Neural crest cell (in vitro differentiated cells): ENCODE measurements at places on chromosomes 12 and 14. TPM values are rescaled to one million over a fixed set of nuclear protein-coding genes. Genes with fewer than 3 reads are reported as not detected.
A peak's percentile ranks its signal among the peaks of the same experiment; 100 is the strongest.

GRCh38 chr12:124653169-124653931, 85.9 kb upstream of the NCOR2 start:
- H3K27ac ChIP-seq = no peak overlapping the region
- H3K4me3 ChIP-seq = no peak overlapping the region
- no peak for DNase-seq

- no peak overlapping the region for H3K27ac ChIP-seq
- H3K27me3 ChIP-seq = peaks cover 68% of the 10 kb centered on the region
- no peaks in the 10 kb centered on the region for H3K4me1 ChIP-seq
- no peak overlapping the region for H3K4me3 ChIP-seq
- no peaks in the 10 kb centered on the region for H3K36me3 ChIP-seq
These were observed 222.3 kb upstream of the NOS1 start for GRCh38 chr12:117583677-117584225.

DNA sequence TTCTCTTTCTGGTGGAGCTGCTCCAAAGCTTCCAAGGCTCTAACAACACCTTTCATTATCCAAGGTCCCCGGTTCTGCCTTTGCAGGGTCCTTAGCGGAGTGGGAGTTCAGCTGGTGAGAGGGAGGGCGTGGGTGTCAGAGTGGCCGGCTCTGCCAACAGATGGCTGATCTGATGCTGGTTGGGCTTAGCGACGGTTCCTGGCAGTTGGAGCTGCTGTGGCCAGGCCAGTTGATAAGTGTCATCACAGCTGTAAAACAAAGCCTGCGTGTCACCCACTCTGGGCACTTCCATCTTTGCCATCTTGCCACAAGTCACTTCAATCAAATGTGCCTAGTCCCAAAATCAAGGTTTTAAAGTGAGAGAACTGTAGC, 36.3 kb downstream of the RIN3 start:
- no peak overlapping the region for H3K4me3 ChIP-seq
- no peaks in the 10 kb centered on the region for H3K27me3 ChIP-seq
- DNase-seq = no peak
- peaks cover 7% of the 10 kb centered on the region for H3K4me1 ChIP-seq

- no peaks in the 10 kb centered on the region for H3K27me3 ChIP-seq
- no peak for DNase-seq
- no peaks in the 10 kb centered on the region for H3K36me3 ChIP-seq
- no peak overlapping the region for H3K4me3 ChIP-seq
- H3K4me1 ChIP-seq = peaks cover 6% of the 10 kb centered on the region
- H3K27ac ChIP-seq = no peak overlapping the region
These were observed 56.6 kb downstream of the DRAM1 start for GRCh38 chr12:101933866-101934514.

DNA sequence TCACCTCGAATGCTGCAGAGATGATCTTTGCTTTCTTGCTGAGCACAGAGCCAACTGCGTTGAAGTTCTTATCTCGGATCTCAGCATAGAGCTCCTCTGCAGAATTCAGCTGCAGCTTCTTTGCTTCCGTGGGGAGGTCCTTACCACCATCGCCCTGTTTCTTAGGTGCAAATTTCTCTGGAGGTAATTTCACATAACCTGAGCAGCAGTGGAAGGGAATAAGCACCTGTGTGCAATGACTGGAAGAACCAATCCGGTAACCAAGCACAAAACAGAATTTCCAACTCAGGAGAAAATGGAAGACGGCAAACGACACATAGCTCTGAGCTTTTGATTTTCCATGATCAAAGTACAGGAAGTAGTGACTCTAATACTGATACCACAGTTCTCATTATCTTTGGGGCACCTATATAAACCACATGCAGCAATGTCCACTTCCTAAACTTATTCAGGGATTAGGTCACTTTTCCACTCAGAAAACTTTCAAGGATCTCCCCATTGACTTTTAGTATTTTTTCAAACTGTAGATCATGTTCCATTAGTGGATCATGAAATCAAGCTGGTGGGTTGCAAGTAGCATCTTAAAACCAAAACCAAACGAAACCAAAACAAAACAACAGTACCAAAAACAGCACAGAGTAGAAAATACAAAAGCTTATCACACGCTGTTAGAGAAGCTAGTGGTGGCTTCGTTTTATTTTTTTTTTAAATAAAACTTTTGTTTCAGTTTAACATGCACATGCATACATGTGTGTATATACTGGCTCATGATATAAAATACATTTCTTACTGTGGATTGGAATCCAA, 18.9 kb upstream of the DIABLO start:
- no peak overlapping the region for H3K27ac ChIP-seq
- no peak for DNase-seq
- no peaks in the 10 kb centered on the region for H3K27me3 ChIP-seq
- H3K4me3 ChIP-seq = no peak overlapping the region
- H3K4me1 ChIP-seq = no peaks in the 10 kb centered on the region

DNA sequence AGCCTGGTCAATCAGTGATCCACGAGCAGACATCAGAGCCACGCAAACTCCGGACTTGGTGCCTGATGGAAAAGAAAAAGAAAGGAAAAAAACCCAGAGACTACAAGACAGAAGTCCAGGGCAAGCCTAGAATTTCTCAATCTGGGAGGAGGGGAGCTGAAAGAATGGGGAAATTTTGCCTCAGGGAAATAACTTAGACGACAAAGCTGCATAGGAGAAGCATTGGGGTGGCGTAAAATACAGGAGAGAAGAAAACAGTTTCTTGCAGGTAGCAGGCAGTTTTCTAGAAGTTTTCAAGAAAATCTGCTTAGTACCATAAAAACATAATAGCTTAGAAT, 2.6 kb upstream of the SLC11A2 start:
- no peaks in the 10 kb centered on the region for H3K36me3 ChIP-seq
- DNase-seq = no peak
- H3K27ac ChIP-seq = no peak overlapping the region
- peaks cover 55% of the 10 kb centered on the region for H3K4me1 ChIP-seq
- peak overlapping the region; percentile 65 for H3K4me3 ChIP-seq

DNA sequence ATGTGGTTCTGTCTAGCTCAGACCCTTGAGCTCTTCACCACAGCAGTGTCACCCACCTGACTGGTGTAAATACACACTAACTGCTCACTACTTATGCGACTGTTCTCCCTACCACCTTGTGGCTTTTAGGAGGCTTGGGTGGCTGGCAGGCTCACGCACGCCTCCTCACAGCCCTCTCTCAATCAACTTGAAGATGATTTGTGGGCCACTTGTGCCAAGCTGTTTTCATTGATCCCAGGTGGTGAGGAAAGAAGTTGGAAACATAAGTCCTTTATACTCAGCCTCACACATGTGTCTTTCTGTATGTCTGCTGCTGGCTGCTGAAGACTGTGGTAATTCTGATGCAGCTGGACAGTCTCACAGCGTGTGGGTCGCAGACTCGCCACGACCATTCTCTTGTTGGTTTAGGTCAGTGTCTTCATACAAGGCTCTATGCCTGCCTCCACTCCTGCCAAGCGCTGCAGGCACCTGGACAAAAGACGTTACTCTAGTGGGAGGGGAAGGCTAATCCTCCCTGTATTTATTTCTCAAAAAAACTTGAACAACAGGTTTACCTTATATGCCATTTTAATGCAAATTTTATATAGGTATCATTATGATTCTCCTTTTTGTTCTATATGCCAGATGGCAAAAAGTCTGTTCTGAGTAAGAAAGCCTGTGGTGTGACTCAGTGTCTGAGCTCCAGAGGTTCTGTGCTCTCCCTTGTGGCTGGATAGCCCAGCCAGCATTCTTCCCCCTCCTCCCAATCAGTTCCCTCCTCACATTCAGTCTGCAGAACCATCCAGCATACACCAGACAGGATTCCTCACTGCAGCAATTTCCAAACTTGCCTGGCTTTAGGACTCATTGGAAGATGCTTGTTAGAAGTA, 115.6 kb downstream of the DIP2B start:
- no peaks in the 10 kb centered on the region for H3K36me3 ChIP-seq
- H3K27me3 ChIP-seq = no peaks in the 10 kb centered on the region
- no peak for DNase-seq
- H3K4me3 ChIP-seq = peak overlapping the region; percentile 27

- no peaks in the 10 kb centered on the region for H3K27me3 ChIP-seq
- H3K27ac ChIP-seq = peak overlapping the region; percentile 16
- H3K4me1 ChIP-seq = peaks cover 15% of the 10 kb centered on the region
- H3K4me3 ChIP-seq = no peak overlapping the region
- H3K36me3 ChIP-seq = no peaks in the 10 kb centered on the region
These were observed 20.8 kb upstream of the PYROXD1 start for GRCh38 chr12:21416511-21417121.

GRCh38 chr12:94793191-94793595, 142.8 kb upstream of the TMCC3 start:
- H3K27ac ChIP-seq = no peak overlapping the region
- no peak for DNase-seq
- no peaks in the 10 kb centered on the region for H3K27me3 ChIP-seq

DNA sequence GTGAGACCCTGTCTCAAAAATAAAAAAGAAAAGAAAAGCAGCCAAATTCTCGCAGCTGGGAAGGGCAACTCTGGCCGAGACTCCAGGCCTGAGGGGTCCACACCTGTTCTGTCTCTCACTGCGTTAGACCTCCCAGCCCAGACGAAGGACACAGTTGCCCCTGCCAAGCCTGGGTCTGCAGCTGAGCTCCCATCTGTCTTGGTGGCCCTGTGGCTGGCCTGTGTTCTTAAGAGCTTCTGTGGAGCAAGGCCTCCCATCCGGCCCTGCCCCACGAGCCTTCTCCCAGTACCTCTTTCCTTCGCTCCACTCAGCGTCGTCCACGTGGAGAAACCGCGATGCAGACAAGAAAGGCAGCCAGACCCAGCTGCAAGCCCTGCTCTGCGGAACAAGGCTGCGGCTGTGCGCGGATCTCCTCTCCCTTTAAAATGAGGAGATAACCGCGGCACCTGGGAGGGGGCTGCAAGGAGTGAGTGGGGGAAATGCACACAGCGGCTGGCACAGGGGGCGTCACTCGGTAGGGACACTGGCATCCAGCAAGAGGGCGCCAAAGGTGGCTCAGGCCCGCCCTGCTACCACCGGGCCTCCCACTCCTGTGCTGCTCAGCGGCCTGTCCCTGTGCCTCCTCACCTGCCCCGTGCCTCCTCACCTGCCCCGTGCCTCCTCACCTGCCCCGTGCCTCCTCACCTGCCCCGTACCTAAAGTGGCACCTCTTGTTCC, 42.4 kb downstream of the LRRC74A start:
- H3K36me3 ChIP-seq = no peaks in the 10 kb centered on the region
- no peak overlapping the region for H3K4me3 ChIP-seq
- peaks cover 40% of the 10 kb centered on the region for H3K4me1 ChIP-seq
- no peak for DNase-seq
- H3K27me3 ChIP-seq = no peaks in the 10 kb centered on the region

Gene APOF
- total RNA-seq = not detected in 2 replicates

Gene PMCH
- not detected in 2 replicates for total RNA-seq

Gene C3AR1
- not detected in 2 replicates for total RNA-seq
